ENCODE measurements at places on chromosomes 12 and 14. TPM values are rescaled to one million over a fixed set of nuclear protein-coding genes. Genes with fewer than 3 reads are reported as not detected.
A peak's percentile ranks its signal among the peaks of the same experiment; 100 is the strongest.

The DAO gene
- total RNA-seq: not detected

The BEST3 gene
- total RNA-seq: not detected

DNA sequence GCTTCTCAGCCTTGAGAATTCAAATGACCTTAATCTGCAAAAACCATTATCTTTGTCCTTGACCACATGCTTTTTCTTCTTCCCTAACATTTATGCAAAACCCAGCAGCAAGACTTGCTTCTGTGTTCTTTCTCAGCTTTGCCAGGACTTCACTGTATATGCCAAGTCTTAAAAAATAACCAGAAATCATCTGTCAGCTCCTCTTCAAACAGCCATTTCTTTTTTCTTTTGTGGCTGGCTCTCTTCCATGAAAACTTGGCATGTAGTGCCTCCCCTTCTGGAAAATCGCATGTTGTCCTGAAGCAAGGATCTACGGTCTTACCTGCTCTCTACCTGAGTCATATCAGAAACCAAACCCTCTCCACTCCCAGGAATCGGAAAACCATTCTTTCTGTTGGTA lies 364.9 kb downstream of the RPS29 start:
- no peak for ATAC-seq

- ATAC-seq: no peak
Measured at GRCh38 chr14:63793376-63793775, 59.4 kb upstream of the SYNE2 start.

GRCh38 chr14:36313206-36313605 lies 7.2 kb downstream of the MBIP start:
- ATAC-seq: no peak

DNA sequence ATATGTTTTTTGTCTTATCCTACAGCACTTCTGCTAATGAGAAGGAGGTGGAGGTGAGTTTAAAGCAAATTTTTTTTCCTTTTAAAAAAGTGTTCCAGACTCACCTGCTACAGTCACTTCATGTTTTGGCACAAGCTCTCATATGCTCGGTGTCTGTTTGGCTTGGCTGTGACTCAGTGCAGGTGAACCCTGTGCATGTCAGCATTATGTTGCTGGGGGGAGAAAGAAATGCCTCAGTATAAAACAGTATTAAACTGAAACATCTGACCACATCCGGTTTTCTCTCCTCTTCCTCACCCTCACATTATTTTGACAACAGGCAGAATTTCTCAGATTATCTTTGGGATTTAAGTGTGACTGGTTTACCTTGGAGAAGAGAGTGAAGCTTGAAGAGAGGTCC lies 105.2 kb downstream of the DNAI7 start:
- ATAC-seq: peak; percentile 75

The ZDHHC22 gene
- total RNA-seq: not detected

DNA sequence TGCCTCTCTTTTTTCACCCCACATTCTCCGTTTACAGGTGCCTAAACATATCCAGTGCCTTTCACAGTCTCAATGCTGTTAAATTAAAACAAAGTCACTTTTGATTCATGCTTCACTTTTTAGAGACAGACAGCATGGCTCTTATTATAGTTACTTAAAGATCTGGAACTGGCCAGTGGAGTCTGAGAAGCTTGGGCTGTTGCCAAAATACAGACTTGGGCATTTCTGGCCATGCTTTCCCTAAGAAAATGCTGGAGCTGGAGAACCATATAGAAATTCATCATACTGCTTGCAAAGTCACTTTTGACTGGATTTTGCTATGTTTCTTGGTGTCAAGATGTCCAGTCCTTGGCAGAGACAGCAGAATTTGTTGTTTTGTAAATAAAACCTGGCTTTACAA lies 12.2 kb upstream of the GPR68 start:
- no peak for ATAC-seq

- no peak for ATAC-seq
Measured at GRCh38 chr14:23861666-23862065, 91.9 kb upstream of the DHRS4 start.

DNA sequence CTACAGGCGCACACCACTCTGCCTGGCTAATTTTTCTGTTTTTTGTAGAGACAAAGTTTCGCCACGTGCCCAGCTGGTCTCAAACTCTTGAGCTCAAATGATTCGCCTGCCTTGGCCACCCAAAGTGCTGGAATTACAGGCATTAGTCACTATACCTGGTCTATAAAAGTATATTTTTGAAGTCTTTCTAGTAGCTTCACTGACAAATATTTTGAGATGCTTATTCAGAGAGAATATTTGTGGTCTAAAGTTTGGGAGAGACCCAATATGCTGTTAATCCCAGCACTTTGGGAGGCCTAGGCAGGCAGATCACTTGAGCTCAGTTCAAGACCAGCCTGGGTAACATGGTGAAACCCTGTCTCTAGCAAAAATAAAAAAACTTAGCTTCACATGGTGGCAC lies 22.0 kb upstream of the PPP1R12A start:
- no peak for ATAC-seq

GRCh38 chr14:71437870-71438269 lies 494.4 kb upstream of the RGS6 start:
- peak; percentile 19 for ATAC-seq

GRCh38 chr12:56983386-56983785 lies 23.0 kb downstream of the ZBTB39 start:
- no peak for ATAC-seq

The PPP1R36 gene
- not detected for total RNA-seq

GRCh38 chr14:59585891-59586554 lies 9.4 kb upstream of the CCDC175 start:
- no peak for ATAC-seq

The GPR84 gene
- 2.2 TPM for total RNA-seq

GRCh38 chr12:41521872-41522379 lies 333.8 kb downstream of the PDZRN4 start:
- ATAC-seq: peak; percentile 56

Measured in activated T-helper 17 cell treated with anti-CD3 and anti-CD28 coated beads, Interleukin-2, amount 50 U/mL, for 72 hours (primary cell).